ENCODE measurements at places on chromosomes 1 and 21.

DNA sequence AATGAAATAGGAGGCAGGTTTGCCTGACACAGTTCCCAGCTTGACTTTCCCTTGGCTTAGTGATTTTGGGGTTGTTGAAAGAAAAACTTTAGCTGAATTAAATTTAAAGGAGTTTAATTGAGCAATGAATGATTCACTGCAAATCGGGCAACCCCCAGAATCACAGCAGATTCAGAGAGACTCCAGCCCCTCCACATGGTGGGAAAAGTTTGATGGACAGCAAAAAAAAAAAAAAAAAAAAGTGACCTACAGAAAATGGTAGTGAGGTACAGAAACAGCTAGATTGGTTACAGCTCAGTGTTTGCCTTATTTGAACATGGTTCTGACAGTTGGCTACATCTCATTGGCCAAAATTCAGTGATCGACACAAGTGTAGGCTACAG lies 12.6 kb upstream of the IFNAR2 start:
- DNase-seq: no peak

DNA sequence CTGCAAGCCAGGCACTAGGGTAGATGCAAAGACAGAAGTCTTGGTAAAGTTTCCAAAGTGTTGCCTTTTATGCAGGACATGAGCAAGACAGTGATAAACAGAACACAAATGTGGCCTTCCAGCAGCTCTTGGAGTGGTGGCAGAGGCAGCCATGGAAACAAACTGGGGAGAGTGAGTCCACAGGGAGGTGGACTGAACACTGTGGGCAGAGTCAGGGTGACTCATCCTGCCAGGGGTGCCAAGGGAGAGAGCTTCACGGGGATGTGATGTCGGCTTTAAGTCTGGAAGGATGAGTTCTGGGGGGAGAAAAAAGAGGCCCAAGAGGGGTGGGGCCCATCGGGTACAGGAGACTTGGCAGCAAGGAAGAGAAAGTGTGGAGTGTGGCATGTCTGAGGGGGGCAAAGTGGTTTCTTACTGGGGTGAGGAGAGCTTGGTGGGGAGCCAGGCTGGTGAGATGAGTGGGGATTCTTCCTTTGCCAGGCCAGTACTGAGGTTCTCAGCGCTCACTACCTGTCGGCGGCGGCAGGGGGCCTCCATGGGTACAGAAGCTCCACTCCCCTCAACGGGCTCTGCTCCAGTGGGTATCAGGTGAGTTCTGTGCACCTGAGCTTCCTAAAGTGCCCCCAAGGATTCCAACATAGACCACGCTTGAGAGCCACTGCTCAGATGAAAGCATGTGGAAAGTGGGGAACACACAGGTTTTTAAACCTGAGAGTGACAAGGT lies 41.8 kb downstream of the KIAA0040 start:
- DNase-seq: peak; percentile 90

DNA sequence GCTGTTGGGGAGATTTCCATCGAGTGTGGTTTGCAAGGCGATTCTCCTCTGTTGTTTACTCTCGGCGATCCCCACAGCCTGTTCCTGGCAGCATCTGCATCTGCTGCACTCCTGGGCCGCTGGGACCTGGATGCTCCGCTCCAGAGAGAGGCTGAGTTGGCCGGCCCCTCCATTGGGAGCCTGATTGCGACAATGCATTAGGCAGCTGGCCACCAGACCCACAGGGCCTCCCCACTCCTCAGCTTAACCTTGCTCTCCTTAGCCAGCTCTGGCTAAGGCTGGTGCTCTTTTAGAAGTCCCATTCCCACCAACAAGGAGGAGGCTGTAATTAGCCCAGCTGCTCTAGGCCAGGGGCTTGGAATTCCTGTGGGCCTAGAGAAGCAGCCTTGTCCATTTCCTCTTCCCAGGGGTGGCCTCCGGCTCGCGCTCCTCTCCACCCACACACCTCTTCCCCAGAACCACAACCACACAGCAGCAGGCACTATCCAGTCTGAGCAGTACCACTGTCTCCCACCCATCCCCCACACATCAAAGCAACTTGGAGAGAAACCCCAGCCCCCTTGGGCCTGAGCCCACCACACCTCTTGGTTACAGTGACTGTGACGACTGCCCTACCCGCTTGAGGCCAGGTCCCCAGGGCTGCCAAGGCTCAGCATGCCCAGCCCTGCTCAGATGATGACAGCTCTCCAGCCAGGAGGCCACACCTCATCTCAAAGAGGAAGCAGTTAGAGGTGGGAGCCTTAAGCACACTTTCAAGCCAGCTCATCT lies 193.8 kb upstream of the EDN2 start:
- DNase-seq: no peak

GRCh38 chr1:58778385-58779000 lies 5.4 kb downstream of the JUN start:
- no peak for DNase-seq

GRCh38 chr21:44750675-44751025 lies 39.3 kb upstream of the TSPEAR start:
- DNase-seq: no peak

- DNase-seq: no peak
These were observed 53.1 kb upstream of the RC3H1 start for GRCh38 chr1:174075245-174075692.

DNA sequence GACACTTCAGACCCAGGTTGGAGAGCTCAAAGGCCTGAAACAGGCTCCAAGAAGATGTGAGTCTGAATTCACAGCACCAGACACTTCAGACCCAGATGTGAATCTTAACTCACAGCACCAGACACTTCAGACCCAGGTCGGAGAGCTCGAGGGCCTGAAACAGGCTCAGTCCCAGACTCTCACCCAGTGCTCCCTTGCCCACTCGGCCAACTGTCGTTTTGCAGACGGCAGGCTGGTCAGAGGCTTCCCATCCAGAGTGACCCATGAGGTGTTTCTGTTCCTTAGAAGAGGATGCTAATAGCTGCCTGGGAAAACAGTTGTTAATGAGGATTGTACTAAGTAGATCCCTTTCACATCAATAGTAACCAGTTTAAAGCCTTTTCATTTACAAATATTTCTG lies 88.4 kb downstream of the ADARB1 start:
- no peak for DNase-seq

All from MG63 (cell line).